ENCODE measurements at places on chromosomes 1 and 21.

- DNase-seq: peak; percentile 84
These were observed 2.7 kb downstream of the MOB3C start for GRCh38 chr1:46613661-46614603.

DNA sequence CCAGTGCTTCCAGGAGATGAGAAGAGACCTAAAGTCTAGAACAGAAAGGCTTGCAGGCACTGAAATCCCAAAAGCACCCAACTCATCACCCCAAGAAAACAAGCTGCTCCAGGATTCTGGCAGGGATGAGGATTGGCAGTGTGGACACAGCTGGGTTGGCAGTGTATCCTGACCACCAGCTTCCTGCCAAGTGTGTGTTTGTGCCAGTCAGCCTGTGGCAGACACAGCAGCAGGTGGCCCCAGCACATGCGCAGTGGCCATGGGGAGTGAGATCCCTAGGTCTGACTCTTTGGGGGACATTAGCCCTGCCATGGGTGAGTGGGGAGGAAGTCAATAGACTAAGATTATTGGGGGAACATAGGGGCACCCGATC, 8.7 kb upstream of the SNAPIN start:
- no peak for DNase-seq

DNA sequence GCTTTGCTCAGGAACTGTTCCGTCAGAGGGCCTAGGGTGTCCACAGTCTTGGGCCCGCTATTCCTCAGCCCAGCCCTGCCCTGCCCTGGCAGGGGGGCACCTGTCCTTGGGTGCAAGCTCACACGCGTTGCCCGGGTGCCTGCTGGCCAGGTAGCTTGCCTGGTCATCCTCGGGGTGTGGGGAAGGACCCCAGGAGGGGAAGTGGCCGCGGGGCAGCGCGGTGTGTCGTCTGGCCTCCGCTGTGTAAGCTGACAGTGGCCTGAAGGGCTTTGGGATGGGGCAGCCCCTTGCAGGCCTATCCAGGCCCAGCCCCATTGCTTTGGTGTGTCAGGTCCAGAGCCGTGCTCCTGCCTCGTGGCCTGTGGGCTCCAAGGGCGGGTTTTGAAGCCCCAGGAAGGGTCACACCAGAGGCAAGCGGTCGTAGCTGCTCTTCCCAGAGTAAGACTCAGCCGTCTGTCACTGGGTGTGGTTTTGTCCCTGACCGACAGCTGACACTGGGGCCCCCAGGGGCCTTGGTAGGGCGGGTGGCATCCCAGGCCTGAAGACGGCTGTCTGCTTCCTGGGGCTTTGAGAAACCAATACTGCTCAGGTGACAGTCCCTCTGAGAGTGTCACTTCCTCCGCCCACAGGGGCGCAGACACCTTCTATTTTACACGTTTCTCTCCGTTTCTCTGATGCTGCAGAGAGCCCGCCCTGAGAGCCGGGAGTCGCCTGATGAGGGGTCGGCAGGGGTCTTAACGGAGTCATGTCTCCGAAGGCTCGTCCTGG, 72.1 kb downstream of the SKI start:
- peak; percentile 39 for DNase-seq

GRCh38 chr1:223256034-223256433, 107.9 kb downstream of the SUSD4 start:
- no peak for DNase-seq

DNA sequence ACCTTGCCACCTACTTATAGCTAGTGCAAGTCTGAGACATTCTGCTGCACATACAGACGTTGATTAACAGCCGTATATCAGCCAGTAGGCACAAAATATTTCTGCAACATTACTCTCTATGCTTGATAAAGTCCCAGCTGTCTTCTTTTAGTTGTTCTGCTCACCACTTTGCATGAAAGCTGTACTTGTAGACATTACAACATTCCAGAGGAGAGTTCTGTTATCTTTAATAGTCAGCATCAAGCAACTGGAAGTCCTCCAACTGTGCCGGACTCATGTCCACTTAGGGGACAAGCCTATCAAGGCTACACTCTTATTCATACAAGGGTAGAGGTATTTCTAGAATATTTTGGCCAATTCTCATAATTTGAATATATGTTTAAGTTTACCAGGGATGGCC, 50.0 kb downstream of the CACHD1 start:
- DNase-seq: no peak

- no peak for DNase-seq
These were observed 597.6 kb upstream of the PRMT6 start for GRCh38 chr1:106458866-106459265.

- DNase-seq: no peak
These were observed 115.5 kb downstream of the NMNAT2 start for GRCh38 chr1:183302452-183303322.

GRCh38 chr1:36905941-36906340, 128.4 kb downstream of the GRIK3 start:
- no peak for DNase-seq

DNA sequence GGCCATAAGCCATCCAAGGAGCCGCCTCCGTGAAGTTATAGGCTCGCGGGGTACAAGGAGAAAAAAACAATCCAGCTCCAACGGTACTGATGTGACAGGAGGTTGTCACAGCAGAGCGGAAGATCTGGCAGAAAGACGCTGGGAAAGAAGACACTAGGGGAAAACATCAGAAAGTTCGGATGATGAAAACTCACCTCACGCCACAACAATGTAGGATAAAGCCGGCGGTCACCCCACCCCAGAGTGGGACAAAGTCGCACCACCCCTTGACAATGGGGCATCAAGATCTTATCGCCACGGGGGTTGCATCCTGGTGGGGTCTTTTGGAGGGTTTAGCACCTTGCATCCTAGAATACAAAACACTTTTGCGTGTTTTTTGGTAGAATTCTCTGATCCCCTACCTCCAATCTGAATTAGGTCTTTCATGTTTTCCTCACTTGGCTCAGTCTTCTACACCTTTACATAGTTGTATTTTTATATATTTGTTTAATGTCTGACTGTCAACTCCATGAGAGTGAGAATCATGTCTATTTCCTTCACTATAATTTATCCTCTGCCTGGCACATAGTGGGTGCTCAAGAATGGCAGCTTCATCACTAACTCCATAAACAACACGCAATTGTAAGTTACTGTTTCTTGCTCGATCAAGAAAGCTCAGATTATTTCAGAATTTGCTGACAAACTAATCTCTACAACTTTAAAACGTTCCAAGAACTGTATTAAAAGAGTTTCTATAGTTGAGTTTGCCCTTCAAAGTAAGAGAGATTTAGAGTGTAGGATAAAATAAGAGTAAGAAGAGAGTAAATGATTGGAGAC, 611 bp upstream of the ZSWIM5 start:
- no peak for DNase-seq

DNA sequence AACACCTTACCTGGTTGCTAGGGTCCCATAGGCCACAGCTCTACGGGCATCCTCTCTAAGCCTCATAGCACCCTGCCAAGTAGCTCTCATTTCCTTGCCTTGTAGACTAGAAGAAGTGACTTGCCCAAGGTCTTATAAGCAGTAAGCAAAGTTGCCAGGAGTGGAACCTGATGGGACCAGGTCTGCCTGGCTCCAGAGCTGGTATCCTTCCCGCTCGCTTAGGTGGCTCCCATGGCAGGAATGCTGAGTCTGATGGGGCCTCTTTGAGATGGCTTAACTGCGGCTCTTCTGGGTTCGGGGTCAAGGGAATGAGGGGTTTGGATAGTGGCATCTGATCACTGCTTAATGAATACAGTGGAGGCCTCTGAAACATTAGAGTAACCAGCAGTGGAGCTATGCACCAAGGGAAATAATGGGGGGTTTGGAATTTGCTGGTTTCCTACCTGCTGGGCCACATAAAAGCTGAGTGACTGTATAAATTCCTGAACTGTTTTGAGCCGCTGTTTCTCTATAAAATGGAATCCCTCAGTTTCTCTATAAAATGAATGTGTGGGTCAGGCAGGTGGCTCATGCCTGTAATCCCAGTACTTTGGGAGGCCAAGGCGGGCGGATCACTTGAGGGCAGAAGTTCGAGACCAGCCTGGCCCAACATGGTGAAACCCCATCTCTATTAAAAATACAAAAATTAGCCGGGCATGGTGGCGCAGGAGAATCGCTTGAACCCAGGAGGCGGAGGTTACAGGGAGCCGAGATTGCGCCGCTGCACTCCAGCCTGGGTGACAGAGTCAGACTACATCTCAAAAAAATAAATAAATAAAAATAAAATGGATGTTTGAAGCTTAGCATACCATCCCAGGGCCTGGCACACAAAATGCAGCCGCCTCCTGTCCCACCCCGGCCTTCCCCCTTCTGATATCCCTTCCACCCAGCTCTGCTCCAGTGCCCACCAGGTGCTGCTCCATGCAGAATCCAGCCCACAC, 12.4 kb downstream of the FAM151A start:
- DNase-seq: no peak

DNA sequence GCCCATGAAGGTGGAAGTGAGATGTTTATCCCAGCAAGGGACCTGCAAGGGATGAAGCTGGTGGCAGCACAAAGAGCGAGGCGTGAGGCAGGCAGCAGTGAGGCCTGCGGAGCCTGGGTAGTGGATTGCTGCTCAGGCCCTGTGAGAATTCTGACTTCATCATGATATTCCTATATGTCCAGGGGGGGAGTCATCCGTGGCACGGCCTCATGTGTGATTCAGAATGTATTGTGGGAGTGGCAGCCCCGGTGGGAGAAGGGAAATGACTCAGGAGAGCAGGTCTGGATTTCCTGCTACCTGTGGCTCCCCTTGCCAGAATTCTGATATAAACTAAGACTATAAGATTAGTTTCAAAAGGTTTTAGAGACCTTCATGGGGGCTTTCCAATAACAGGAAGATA, 240.9 kb downstream of the CAMTA1 start:
- DNase-seq: no peak

DNA sequence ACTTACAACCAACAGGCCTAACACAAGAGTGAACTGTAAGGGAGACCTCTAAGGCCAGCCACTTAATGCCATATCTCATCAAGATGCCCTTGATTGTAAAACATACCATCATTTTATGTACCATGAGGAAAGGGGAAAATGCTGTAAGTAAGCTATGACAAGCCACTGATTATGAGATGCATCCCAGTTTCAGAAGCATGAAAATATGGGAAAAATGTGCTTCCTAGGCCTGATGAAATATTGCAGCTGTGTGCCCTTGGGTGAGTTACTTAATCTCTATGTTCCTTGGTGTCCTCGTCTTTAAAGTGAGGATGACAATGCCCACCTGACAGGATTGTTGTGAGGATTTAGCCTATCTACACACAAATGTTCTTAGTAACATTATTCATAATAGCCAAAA, 28.9 kb downstream of the H3-3A start:
- DNase-seq: no peak

GRCh38 chr1:206637605-206638004, 2.3 kb downstream of the DYRK3 start:
- no peak for DNase-seq

DNA sequence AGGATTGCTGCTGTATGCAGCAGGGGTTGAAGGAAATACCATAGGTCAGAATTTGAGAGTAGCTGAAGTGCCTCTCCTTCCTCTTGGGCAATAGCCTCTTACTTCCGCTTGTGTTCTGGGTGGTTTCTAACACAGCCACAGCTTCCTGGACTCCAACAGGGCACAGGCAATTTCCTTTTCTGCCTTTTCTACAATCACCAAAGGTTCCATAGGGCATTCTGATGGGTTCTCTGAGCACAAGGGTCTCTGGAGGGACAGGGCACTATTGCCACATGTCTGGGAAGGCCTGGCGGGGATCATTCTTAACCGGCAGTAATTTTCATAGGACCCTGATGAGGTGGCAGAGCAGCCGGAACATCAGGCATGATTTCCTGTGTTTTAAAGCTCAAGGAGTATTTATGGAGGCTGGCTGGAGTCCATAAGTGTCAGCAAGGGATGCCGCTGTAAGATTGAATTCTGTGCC, 5.5 kb upstream of the AGTRAP start:
- DNase-seq: peak; percentile 84

Data from KBM-7 (cell line).